Testis (tissue), 5 donors: ENCODE measurements at places on chromosomes 7 and 10.
A peak's percentile ranks its signal among the peaks of the same experiment; 100 is the strongest.

GRCh38 chr7:99791021-99791420, 7.0 kb upstream of the CYP3A4 start:
- no peak for DNase-seq

- DNase-seq = peak; percentile 80
Measured at GRCh38 chr10:30857803-30858202, 173.9 kb downstream of the ZNF438 start.

DNA sequence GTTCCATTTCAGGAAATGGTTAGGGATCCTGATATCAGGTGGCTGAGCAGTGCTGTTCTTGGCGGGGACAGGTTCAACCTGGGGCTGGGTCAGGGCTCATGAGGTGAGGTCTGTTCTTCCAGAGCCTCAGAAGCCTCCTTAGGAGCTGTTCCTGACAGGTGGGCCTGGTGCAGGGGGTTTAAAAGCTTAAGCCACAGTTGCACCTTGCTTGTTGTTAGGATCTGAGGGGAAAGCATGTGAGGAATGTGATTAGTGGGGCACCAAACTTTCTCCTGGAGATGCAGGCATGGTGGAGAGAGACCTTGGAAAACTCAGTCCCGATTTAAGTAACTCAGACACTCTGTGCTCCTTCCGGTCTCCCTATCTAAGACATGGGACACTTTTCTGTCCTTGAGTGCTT, 18.7 kb upstream of the CRHR2 start:
- no peak for DNase-seq

DNA sequence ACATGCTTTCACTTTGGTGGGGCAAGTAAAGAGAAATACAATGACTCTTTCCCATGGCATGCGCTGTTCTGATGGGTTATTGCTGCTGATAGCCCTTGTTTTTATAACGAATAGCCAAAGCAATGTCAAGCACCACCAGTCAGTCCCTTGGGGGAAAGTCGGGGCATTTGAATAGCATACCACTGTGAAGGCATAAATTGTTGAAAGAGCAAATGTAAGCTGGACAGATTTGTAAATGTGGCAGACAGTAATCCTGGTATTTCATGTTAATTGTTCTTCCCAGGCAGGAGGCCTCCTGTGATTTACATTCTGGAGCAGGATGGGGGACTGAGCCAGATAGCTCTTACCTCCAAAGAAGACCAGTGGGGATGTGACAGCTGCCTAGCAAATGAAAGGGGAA, 293.3 kb downstream of the ADRA2A start:
- no peak for DNase-seq

DNA sequence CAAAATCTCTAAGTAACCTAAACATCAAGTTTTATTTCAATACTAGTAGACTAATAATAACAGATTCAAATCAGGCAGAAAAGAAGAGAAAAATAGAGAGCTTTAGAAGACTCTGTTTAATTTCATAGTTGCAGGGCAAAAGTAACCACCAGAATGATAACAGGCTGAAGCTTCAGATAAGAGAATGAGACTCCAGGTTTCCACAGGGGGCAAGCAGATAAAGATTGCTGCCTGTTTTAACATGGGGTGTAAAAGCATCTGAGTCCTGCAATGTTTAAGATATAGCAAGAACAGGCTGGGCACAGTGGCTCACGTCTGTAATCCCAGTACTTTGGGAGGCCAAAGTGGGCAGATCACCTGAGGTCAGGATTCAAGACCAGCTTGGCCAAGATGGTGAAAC, 11.0 kb downstream of the CROT start:
- no peak for DNase-seq

GRCh38 chr7:157219154-157219553, 80.4 kb downstream of the UBE3C start:
- DNase-seq = no peak

DNA sequence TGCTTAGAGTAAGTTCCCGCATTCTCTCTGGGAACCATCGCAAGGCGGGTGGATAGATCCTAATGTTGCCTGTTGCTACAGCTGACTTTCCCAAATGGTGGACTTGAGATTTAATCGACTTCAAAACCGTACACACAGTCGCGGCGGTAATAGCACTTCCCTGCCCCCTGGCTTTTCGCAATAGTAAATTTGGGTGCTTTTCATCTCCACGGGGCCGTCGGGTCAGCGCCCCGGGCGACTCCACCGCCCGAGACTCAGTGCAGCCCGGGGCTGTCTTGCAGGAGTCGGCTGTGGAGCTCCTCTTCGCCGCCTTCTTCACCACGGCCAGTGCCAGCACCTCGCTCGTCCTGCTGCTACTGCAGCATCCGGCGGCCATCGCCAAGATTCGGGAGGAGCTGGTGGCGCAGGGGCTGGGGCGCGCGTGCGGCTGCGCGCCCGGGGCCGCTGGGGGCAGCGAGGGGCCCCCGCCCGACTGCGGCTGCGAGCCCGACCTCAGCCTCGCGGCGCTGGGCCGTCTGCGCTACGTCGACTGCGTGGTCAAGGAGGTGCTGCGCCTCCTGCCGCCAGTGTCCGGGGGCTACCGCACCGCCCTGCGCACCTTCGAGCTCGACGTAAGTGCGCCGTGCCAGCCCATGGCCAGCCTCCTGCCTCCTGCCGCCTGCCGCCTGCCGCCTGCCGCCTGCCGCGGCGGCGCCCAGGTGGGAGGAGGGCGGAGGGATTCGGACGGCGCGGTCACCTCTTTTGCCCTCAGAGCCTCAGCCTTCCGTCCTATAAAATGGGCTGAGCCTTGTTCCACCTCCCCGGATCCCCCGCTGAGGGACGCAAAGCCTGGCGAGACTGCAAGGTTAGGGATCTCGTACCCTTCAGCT, 5.3 kb downstream of the CYP26C1 start:
- DNase-seq = no peak

- peak; percentile 67 for DNase-seq
Measured at GRCh38 chr7:17402628-17403278, 104.3 kb downstream of the AHR start.

DNA sequence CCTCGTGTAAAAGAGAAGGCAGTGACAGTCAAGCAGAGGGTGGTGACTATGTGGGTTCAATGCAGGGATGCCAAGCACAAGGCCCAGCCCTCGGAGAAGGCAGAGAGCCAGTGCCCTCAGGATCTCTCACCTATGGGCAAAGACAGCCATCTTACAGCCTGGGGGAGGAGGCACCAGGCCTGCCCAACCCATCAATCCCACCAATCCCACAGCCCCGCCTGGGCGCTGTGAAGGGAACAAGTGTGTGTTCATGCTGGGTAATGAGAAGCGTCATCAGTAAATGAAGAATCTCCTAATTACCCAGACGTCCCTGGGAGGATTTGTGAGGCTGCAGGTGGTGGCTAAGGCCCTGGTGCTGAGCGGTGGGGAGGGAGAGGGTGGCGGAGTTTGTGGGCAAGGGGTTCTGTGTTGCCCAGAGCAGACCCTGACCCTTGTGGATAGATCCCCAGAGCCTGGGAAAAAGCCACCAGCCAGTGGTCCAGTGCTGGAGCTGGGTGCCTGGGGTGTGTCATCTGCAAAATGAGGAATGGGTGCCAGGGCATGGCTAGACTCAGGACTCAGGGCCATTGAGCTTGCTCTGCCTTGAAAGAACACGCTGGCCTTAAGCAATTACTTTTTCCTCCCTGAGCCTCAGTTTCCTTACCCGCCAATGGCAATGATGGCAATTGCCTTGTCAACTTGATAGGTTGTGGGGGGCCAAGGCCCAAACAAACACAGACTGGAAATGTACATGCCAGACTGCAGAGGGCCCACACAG, 128.1 kb upstream of the UNC5B start:
- peak; percentile 0 for DNase-seq

DNA sequence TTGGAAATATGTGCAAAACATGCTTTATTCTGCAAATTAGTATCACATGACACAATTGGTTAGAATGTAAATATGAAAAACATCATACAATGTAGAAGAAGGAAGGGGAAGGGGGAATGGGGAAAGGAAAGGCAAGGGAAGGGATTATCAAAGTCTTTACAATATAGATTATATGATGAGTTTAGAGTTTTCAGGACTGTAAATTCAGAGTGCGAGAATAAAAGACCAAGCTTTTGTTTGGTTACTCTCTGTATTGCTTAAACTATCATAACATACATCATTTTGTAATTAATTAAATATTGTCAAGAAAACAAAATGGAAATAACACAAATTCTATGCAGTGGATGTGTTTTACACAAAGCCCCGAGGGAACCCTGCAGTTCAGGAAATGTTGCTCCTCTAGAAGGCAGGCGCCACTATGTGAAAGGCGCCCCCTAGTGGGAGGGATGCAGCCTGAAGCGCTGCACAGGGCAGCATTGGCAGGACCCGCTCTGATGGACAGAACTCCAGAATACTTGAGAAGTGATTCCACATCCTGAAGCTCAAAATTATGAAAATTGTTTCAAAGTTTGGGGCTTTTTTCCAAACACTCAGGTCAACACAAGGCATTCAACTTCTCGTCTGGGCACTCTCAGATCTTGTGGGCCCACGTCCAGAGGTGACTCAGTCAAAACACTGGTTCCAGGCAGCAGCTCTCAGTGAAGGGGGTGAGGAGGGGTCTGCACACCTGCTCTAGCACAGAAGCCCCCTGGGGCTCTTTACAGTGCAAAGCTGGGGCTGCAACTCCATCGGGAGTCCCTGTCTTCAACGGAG, 31.6 kb upstream of the TMEM254 start:
- DNase-seq = peak; percentile 89

GRCh38 chr7:43535810-43536585, 46.9 kb upstream of the STK17A start:
- no peak for DNase-seq

- no peak for DNase-seq
Measured at GRCh38 chr7:137768366-137768765, 78.4 kb downstream of the DGKI start.

DNA sequence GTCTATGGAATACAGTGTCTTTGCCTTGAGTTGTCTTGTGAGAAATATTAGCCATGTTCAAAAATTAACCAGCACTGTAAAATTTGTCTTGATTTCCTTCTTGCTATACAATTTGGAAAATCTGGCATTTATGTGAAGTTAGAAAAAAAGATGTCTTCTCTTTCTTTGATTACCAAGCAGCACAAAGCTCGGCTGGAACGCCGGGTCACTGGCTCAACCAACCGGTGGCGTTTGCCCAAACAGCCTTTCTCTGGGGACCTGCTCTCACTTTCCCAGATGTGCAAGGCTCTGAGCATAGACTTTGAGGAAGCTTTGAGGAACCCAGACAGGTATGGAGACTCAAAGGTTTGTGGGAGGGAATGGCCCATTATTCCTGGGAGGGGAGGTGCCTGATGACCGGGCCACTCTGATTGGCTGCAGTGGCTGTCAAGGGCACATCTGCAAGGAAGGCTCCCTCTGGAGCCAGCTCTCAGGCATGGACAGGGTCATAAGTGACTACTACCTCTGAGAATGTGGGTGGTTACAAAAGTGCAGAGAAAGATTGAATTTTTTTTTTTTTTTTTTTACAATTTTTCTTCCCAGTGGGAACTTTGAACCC, 5.6 kb downstream of the BTBD16 start:
- DNase-seq = no peak

DNA sequence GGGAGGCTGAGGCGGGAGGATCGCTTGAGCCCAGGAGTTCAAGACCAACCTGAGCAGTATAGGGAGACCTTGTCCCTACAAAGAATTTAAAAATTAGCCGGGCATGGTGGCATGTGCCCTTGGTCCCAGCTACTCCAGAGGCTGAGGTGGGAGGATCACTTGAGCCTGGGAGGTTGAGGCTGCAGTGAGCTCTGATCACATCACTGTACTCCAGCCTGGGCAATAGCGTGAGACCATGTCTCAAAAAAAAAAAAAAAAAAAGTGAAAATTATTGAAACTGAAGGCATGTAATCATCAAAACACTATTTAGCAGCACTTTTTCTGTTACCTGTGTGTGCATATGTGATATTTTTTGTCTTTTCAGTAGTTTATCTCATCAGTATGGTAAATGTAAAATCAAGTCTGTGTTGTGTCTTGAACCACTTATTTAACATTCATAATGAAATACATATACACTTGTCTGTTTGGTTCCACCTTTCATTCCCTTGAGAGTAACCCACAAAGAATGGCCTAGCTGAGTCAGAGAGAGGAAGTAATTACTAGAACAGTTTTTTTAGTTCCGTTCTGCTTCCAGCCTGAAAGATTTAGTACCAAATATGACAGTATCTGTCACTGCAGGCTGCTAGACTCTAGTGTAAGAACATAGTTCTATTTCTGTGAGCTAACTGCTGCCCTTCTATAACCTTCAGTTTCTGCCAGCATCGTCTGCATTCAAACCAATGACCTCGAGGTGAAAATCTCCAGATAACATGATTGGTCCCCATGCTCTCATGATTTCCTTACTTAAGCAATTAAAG, 68.6 kb downstream of the MMRN2 start:
- no peak for DNase-seq

DNA sequence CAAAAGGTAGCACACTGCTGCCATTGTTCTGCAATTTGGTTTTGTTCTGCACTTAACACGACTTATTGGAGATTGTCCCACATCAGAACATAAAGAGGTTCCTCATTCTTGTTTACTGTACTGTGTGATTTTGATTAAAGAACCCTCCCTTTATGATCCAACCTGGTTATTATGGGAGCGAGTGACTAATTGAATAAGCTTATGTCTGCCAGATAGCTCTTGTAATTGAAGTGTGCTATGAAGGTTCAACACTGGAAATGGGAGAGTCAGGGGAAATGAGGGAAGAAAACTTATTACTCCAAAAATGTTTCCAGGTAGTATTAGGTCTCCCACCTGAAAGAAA, 33.9 kb downstream of the CASP7 start:
- no peak for DNase-seq

DNA sequence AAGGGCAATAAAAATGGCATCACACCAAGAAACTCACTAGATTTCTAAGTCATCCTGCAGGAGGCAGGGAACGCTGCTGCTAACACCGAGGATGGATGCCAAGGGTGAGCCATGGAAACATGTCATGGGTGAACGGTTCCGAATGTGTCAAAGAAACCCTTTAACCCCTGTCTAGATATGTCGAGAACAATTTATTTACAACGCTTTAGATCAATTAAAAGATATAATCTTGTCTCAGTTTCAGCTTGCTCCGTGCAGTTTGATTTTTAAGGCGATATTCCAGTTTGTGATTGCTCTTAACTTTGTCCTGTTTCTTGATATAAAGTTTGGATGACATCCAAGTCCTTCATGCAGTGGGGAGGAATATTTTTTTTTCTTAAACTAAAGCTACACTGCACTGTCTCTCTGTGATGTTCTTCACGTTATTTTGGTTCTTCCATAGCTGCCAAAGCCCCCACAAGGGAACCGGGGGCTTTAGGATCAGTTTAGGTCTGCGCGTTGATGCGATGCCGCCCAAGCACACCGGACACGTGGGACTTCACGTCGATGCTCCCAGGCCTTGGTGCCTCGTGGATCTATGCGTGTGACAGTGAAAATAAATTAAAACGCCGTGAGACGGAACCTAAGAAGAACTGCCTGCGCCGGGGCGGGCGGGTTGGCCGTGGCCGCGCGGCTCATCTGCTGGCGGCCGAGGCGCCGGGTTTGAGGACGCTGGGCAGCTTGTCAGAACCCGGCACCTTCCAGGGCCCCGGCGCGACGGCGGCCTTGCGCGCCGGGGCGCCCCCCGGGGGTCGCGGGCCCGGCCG, 220.3 kb downstream of the PHTF2 start:
- DNase-seq = peak; percentile 76

DNA sequence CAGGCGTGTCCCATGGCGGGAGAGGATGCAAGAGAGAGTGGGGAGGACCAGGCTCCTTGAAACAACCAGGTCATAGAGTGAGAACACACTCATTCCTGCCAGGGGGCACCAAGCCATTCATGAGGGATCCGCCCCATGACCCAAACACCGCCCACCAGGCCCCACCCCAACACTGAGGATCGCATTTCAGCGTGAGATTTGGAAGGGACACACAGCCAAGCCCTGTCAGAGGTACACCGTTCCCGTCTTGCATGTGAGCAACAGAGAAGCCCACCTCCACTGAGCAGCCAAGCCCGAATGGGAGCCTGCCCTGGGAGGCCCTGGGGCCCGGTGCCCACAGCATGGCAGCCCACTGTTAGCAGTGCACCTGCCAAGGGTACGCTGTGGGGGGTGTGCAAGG, 7.9 kb upstream of the ARPC1B start:
- DNase-seq = no peak
